ENCODE measurements at places on chromosomes 6 and 20.

- DNase-seq = no peak
Measured at GRCh38 chr6:74607934-74608333, 597.9 kb downstream of the COL12A1 start.

DNA sequence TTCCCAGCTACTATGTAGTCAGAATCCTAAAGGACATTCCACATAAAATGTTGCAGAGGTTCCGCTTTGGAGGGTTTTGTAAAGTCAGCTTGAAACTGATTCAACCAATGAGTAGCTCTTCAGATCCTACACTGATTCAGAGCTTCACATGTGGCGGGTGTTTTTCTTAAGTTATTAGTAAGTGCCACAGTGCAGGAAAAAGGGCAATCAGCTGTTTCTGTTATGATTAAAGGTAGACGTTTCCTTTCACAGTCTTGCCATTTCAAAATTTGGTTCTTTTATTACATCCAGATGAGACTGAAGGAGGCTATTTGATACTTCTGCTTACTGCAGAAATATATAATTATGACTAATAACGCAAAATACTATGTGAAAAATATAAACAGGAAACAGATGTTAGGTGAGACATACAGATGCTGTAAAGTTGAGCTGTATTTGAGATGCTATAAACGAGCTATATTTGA lies 443.9 kb downstream of the CDKAL1 start:
- DNase-seq = no peak

DNA sequence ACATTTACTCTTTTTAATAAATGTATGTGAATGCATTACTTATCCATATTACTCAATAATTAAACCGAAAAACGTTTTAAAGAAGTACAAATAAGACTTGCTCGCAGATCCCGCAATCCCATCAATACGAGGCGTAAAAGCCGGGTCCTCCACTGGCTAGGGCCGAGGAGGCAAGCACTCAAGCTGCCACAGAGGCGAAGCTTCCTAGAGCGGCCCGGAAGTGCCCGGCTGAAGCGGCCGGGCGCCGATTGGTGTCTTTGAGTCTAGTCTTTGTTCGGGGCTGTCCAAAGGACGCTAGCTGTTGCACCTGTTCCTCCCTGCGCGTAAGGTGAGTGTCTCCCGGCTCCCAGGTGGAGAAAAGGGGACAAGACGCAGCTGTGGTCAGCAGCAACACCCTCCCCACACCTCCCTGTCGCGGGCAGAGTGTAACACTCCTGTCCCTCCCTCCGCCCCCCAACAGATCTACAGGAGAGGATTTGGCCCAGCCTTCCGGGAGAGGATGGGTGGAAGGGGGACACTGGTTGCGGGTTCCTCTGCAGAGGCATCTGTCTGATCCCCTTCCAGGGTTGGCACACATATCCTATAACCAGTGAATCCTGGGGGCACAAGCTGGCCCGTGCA lies at the start of gene ZSCAN16:
Gene ZSCAN16, plus strand, starts transcription at position 260 of the 621 bp plus-strand sequence. CDS start 835 bp downstream, outside the sequence.
- DNase-seq = peak; percentile 53

GRCh38 chr20:49925901-49926454 lies 10.2 kb upstream of the RNF114 start:
- no peak for DNase-seq
